IPS-NIHi11 (cell line): ENCODE measurements at places on chromosomes 5 and 9.

DNA sequence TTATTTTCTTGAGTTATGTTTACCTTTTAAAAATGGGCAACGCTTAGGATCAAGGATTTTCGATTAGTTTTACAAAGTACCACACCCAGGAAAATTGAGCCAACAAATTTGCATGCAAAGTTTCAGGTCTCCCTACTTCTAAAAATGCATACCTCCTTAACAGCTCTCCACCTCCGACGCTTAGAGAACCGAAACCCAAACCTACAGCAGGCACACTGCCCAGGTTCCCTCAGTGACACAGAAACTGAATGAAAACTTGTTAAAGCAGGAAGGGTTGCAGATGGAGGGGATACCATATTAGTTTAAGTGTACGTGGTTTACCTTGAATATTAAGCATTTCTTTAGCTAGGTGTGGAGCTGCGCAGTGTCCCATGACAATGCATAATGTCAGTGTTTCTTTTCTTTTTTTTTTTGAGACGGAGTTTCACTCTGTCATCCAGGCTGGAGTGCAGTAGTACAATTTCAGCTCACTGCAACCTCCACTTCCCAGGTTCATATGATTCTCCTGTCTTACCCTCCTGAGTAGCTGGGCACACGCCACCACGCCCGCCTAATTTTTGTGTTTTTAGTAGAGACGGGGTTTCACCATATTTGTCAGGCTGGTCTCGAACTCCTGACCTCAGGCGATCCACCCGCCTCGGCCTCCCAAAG lies 1.6 kb upstream of the SUB1 start:
- no peak for DNase-seq

GRCh38 chr5:98458004-98458403 lies 315.5 kb upstream of the RGMB start:
- DNase-seq, result no peak

GRCh38 chr9:2119566-2119965 lies 104.4 kb downstream of the SMARCA2 start:
- DNase-seq, result no peak

- DNase-seq, result no peak
Observed at GRCh38 chr9:98615633-98616032, 93.1 kb downstream of the GABBR2 start.
